ENCODE measurements at places on chromosomes 16 and 17.

DNA sequence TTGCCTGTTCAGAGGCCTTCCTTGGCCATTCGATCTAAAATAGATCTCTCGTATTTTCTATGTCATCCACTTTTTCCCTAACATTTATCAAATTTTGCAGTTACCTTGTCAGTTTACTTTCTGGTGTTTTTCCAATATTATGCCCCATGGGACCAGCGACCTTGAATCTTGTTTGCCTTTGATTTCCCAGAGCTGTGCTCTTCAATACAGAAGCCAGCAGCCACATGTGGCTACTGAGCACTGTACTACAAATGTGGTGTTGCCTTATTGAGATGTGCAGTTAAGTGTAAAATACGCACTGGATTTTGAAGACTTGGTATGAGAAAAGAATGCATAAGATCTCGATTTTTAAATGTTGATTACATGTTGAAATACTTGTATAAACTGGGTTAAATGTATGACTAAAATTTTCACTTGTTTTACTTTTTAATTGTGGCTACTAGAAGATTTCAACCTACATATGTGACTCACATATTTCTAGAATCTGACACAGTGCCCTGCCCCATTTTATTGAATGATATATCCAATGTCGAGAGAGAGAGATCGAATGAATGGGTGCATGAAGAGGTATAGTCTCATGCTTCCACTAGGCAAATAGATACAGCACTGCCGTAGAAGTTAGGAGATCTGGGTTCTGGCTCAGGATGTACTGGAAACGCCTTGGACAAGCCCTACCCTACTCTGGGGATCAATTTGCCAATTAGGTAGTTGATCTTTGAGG, 824 bp upstream of the PSME3 start:
- no peak for DNase-seq

GRCh38 chr17:42598905-42599304, 10.3 kb downstream of the RETREG3 start:
- DNase-seq = no peak

GRCh38 chr17:76989519-76989918, 121.3 kb downstream of the MGAT5B start:
- DNase-seq = no peak

GRCh38 chr17:17400566-17401184, 76.1 kb upstream of the MED9 start:
- DNase-seq = no peak

DNA sequence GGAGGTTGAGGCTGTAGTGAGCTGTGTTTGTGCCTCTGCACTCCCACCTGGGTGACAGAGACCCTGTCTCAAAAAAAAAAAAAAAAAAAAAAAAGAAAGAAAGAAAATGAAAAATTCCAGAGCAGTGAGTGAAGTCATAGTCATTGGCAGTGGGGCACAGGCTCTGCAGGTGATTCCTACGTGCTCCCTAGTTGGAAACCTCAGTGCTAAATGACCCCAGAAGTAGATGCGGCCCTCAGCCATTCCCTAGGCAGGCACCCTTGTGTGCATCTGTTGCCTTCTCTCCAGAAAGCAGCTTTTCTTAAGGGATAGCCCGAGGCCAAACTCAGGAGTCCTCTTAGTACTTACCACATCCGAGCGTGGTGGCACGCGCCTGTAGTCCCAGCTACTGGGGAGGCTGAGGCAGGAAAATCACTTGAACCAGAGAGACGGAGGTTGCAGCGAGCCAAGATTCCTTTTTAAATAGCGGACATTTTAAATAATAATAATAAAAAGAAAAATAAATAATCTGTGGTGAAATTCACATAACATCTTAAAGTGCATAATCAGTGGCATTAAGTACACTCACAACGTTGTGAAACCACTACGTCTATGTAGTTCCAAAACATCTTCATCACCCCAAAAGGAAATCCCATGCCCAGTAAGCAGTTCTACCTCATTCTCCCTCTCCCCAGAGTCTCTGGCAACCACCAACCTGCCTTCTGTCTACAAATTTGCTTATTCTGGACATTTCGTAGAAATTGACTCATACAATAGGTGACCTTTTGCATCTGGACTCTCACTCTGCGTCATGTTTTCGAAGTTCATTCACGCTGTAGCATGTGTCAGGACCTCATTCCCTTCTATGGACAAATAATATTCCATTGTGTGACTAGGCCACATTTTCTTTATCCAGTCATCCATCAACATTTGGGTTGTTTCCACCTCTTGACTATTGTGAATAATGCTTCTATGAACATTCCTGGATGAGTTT, 12.5 kb upstream of the SPHK1 start:
- DNase-seq = no peak

DNA sequence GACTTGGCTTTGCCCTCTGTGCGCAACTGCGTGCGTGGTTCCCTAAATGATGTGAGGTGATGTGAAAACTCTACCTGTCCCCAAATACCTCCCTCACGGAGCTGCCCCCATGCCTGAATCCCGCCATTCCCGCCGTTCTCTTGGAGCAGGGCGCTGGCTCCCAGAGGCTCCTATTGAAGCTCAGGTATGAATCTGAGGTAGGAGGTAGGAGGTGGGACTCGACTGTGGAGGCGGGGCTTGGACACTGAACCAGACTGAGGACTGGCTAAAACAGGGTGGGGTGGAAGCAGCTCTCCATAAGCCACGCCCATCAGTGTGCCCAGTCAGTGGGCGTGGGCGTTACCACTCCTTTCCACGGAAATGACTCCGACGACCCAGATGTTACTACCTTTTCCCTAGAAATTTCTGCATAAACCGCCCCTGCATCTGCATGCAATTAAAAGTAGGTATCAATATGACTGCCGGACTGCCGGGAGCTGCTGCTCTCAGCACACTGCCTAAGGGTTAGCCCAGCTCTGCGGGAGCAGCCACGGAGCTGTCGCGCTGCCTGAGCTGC, 41.0 kb downstream of the FOXL1 start:
- no peak for DNase-seq

DNA sequence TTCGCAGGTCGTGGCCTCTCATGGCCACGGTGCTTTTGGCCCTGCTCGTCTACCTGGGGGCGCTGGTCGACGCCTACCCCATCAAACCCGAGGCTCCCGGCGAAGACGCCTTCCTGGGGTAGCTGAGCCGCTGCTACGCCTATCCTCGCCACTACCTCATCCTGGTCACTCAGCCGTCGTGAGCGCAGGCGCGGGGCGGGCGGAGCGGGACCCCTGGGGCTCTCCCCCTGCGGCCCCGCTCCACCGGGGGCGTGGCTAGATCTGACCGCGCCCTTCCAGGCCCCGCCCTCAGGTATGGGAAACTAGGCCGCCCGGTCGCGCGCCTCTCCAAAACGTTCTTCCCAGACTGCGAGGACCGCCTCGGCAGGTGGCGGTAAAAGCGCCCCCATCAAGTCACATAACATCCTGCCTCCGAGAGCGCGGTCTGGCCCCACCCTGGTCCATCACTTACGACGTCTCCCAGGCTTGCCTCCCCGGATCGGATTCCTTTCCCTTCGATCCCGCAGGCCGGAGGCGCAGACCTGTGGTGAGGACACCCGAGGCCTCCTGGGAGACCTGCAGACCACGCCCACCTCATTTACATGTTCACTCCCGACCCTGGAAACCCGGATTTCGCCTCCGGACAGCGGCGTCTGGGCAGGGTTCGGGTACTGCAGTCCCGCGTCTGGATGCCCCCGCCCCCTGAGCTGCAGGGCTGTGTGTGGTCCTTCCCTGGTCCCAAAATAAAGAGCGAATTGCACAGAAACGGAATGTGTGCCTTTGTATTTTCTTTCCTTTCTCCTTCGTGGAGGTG, 91.5 kb upstream of the TMEM97 start:
- DNase-seq = no peak

GRCh38 chr17:31609996-31610910, 218.8 kb downstream of the RAB11FIP4 start:
- DNase-seq = no peak

GRCh38 chr17:49487183-49487582, 7.9 kb upstream of the NGFR start:
- no peak for DNase-seq

DNA sequence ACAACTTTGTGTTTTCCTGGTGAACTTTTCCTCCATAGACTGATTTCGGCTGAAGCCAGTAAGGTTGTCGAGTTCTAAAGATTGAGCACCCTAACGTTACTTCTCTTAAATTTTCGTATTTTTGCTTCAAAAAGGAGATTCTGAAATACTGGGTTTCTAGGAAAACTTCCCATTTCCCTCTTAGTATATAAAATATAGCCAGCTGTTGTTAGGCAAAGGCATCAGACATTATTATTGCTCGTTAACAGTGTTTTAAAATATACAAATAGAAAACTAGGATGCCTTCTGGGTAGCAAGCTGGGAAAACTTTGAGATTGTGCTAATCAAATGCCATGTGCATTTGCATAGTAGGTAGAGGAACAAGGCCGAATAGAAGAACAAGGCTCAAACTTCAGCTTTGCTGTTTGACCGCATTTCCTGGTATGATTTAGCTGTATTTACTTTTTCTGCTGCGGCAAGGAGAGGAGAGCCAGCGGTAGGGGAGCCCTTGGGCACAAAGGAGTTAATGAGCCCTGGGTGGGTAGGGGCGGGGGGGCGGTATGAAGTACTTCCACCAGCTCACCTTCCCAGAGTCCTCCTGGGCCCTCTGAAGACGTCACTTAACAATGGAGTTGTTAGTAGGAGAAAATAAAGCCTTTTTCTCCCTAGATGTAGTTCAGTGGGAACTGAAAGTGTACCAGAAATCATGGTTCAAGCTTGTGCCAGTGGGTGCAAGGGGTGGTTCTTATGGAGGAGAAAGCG, 151.9 kb downstream of the MSI2 start:
- DNase-seq = no peak

GRCh38 chr17:80397686-80398085, 17.3 kb upstream of the ENDOV start:
- DNase-seq = no peak

Data from GOT3 (cell line).